SJSA1 (cell line): ENCODE measurements at places on chromosomes 2 and 18.

- no peak for DNase-seq
These were observed 16.1 kb upstream of the ARL5A start for GRCh38 chr2:151844211-151844896.

GRCh38 chr2:156321243-156321904, 11.1 kb downstream of the NR4A2 start:
- DNase-seq, result no peak

- no peak for DNase-seq
These were observed 662.2 kb downstream of the XIRP2 start for GRCh38 chr2:167550448-167550847.

DNA sequence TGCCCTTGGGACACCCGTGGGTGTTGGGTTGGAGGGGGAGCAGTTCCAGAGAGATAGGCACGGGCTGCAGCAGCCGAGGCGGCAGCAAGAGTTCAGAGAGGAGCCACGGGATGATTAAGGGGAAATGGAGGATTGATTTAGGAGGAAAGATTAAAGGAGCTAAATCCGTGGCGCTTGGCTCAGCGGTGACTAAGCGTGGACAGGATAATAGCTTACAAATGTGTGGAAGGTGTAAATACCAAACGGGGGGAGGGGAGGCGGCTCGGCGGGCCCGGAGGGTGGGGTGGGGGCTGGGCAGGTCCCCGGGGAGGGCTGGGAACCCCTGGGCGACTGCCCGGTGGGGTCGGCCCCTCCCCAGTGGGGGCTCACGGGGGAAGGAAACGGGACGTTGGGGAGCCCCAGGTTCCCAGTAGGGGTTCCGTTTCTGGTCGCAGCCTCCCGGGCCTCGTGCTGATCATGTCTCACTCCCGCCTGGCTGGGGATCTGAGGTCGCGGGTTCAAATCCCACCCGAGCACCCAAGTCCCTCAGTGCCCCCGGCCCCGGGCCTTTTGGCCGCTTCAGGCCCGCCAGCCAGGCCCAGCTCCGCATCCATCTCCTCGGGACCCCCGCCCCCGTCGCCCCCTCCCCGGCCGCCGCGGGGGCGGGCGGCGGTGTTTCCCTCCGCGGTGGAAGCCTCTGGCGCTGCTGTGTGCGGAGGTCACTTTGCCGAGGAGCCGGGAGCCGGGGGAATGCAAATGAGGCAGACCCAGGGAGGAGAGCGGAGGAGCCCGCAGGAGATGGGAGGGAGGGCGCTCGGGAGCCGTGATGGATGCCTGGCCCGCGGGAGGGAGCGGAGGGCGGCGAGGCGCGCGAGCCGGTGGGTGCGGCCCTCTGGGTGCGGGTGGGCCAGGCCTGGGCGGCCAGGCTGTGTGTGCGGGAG, 8.1 kb downstream of the ASIC4 start:
- no peak for DNase-seq

DNA sequence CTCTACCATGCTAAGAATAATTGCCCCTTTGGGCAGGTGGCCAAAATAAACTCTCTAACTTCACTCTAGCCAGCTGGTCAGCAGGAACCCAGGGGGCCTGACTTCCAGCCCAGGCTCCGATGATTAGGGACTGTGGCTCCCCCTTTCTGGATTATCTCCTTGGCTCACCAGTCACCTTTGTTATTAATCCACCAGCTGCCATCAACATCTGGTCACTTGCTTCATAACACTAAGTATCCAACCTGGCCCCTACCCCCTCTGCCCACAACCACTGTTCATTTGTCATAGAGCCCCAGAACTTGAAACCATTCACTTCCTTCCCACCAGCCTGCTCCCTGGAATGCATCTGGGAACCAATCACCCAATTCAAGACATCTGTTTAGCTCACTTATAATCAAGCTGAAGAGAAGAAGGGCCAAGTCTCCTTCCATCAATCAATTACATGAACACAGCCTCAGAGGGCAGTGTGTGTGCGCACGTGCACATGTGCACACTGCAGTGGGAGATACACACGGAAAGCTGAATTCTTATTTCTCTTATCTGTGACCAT, 215.1 kb downstream of the ALK start:
- no peak for DNase-seq

DNA sequence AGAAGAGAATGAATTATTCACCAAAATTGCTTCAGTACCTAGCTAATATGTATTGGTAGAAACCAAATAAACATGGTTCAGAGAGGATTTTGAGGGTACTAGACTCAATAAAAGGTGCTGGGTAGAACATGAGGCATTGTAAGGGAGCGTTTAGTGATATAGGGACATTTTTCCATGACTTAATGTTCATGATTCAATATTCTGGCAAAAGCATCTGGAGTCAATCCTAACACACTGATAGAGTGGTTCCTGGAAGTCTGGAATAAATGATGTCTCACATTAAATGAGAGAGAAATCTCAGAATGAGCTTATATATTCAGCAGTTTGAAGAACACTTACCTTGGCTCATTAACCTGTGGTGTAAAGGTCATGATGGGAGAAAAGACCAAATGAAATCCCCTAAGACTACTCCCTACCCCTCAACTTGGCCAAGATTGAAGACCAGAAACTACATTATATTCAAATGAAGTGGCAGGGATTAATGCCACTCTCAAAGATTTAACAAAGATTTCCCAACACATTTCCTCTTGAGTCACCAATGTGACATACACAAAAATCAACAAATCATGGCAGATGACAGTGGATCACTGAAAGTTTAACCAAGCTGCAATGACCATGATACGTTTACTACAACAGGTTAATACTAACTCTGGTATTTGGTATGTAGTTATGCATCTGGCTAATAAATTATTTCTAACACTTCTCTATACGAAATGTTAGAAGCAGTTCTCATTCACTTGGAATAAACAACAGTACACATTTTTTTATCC, 309.5 kb downstream of the SATB2 start:
- DNase-seq, result no peak

- no peak for DNase-seq
These were observed 327.7 kb upstream of the SLC14A2 start for GRCh38 chr18:45287531-45287930.

GRCh38 chr2:9150906-9151305, 55.7 kb upstream of the ASAP2 start:
- DNase-seq, result no peak

DNA sequence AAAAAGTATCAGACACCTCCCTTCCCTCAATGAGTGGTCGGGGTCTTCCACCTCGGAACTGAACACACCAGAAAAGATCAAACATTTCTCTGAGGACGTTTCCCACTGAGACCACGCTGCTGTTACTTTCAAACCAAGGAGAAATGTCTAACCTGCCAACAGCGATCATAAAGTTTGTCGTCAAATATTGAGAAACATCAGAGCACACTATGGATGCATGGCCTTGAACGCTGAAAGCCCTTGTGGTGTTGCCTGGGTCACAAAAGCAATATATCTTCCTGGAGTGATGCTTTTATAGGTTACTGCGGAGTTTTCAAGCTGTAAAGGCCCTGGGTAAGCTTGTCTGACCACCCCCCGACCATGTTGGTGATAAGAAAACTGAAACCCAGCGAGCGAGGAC, 70.2 kb upstream of the ID2 start:
- DNase-seq, result no peak

DNA sequence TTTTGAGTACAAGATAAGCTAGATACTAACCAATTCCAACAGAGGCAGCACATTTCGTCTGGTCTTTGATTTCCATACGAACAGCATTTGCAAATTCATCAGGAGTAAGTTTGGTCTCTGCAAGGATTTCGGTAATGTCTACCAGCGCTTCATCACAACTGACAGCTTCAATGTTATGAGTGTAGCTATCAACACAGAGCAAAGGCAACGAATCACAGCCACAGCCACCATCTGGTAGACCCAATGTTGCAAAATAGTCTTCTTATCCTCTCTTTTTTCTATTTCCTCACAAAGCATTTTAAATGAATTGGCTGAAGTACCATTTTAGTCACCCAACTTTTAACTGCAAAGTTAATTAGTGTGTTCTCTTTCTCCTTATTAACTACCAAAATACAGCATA, 68.3 kb downstream of the REV1 start:
- no peak for DNase-seq

- DNase-seq, result no peak
These were observed 282.9 kb downstream of the DYSF start for GRCh38 chr2:71736091-71736861.

DNA sequence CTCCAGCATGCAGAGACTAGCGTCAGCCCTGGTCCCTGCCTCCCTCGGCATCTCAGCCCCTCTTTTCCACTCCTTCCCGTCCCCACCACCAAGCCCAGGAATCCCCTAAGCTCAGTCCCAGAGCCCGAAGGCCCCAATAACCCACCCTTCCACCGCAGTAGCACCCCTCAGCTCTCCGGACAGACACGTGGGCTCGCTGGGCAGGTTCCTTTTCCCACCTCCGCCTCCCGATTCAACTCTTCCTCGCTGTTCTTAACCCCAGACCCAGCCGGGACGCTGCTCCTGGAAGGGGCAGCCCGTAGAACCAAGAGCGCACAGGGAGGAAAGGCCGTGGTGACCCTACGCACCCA, 1.4 kb downstream of the IHH start:
- DNase-seq, result no peak

DNA sequence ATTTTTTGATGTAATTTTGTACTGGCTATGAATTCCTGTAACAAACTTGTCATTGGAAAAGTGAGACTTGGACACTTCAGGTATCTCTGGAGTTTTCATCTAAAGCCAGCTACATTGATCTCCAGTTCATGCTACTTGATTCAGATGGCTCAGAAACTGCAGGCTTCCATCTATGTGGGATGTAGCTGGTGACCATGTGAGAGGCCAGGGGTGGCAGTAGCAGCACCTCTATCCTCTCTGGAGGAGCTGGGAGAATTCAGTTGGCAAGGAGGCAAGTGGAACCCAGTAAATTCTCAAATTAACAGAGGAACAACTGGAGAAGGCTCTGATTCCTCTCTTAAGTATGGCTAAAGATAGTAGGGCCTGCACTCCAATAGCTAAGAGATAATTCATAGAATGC, 10.0 kb upstream of the SPTBN1 start:
- no peak for DNase-seq
